Posterior cingulate gyrus (tissue), 11 donors: ENCODE measurements at places on chromosomes 7 and 10.

- no peak for DNase-seq
Observed at GRCh38 chr7:30379131-30379530, 94.7 kb downstream of the ZNRF2 start.

- DNase-seq = no peak
Observed at GRCh38 chr10:83165265-83165664, 974.0 kb upstream of the GHITM start.

- DNase-seq = no peak
Observed at GRCh38 chr10:22986771-22987542, 59.1 kb downstream of the ARMC3 start.

- no peak for DNase-seq
Observed at GRCh38 chr10:15315286-15315685, 55.8 kb downstream of the FAM171A1 start.

DNA sequence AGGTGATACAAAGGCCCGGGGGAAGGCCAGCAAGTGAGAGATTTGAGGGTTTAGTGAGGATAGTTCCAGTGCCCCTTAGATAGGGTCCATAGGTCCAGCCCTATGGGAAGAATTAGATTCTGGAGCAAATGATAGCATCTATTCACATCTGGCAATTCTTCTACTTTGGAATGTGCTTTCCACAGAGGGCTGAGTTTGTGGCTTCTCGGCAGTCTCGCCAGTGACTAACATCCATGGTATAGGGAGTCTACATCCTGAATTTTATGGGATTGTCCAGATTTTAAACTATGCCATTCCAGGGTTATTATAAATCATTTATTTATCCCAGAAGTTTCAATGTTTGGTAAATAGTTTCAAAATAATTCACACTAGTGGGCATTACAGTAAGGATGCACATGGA, 207.3 kb upstream of the ADO start:
- DNase-seq = no peak
